ENCODE measurements at places on chromosomes 1 and 21.
A peak's percentile ranks its signal among the peaks of the same experiment; 100 is the strongest.

GRCh38 chr1:21266119-21266774 is 24.0 kb downstream of the ECE1 start:
- DNase-seq: no peak

DNA sequence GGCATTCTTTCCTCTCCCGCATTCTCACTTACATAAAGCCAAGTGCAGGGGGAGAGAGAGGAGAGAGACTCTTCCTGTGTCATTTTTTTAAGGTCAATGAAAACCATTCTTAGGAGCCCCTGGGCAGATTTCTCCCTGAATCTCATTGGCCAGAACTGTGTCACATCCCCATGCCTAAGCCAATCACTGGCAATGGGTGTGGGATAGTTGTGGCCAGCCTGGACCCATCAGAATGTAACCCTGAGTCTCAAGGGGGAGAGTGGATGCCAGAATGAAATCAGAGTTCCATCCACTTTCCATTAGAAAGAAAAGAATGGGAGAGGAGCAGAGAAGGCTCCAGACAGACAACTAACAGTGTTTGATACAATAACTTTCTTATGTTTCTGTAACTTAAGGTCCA is 31.2 kb upstream of the COQ8A start:
- DNase-seq: no peak

DNA sequence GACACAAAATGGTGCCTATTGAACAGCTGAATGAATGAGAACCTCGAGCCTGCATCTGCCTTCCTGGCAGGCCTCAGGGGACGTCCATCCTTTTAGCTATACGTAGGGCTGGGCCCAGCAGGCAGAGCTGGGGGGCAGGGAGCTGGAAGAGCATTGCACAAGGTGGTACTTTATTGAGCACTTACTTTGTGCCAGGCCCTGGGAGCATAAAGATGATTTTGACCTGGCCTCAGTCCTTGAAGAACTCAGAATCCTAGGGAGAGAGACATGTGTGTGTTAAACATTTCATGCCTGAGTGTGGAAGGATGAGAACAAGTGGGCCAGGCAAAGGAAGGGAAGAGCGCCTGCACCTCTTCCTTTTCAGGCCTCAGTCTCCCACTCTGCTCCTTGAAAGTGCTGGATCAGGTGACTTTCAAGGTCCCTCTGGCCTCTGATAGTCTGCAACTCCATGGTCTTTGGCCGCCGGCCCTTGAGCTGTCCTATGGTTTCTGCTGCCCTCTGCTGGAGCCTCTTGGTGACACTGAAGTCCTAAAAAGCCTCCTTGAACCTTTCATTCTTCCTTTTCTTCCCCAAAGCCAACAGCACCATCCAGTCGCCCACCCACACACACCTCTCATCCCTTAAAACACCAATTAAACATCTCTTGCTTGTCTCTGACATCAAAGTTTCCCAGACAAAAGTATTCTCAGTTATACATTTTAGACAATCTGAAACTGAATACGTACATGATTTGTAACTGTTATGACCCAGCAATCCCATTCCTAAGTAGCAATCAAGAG is 3.5 kb upstream of the PEAR1 start:
- DNase-seq: peak; percentile 74

DNA sequence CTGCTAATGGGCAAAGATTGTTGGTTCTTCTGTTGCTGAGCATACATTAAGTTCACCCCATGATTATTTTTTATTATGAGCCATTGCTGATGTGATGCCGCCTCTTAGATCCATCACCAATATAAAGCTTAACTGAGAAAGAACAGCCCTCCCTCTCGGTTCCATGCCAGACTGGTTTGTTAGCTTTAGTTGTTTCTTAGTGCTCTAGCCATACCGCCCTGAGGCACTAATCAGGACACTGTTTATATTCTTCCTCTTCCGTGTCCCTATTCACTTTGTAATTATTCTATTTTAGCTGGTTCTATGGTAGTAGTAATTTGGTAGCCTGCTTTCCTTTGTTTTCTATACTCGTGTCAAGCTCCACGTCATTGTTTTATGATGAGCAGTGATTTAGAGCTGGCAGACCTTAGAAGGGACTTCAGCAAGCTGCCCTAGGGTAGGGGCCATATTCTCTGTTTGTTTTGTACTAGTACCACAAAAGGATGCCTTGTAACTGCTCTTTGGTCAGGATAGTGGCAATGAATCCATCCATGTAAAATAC is 27.3 kb upstream of the PDPN start:
- DNase-seq: no peak

DNA sequence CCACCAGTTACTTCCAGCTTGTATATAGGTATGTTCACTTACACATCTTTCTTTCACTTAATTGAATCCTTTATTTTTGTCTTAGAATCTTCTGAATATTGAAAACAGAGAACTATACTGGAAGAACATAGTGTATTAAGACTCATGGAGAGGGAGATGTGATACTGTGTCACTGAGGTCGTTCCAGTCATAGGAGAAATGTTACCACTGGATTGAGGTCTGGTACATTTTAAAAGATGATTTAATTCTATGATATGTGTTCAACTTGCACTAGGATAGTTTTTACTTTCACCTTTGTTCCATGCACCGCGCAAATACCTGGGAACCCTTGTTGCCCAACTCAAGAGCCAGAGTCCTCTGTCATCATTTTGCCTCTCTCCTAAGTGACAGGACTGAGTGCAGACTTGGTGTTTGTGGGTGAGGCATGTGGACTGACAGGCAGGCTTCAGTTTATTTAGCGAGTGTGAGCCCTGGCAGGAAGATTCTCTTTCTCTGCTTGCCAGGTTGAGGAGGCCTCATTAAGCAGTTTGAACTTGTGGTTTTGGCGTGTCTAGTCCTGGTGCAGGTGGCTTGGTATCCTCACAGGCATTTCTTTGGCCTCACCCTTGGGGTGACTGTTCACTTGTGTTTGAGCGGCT is 63.7 kb downstream of the DYRK1A start:
- DNase-seq: no peak

Data from SHP77 treated with DMSO at 0.1 percent for 48 hours (cell line).